ENCODE measurements at places on chromosomes 16 and 17.

DNA sequence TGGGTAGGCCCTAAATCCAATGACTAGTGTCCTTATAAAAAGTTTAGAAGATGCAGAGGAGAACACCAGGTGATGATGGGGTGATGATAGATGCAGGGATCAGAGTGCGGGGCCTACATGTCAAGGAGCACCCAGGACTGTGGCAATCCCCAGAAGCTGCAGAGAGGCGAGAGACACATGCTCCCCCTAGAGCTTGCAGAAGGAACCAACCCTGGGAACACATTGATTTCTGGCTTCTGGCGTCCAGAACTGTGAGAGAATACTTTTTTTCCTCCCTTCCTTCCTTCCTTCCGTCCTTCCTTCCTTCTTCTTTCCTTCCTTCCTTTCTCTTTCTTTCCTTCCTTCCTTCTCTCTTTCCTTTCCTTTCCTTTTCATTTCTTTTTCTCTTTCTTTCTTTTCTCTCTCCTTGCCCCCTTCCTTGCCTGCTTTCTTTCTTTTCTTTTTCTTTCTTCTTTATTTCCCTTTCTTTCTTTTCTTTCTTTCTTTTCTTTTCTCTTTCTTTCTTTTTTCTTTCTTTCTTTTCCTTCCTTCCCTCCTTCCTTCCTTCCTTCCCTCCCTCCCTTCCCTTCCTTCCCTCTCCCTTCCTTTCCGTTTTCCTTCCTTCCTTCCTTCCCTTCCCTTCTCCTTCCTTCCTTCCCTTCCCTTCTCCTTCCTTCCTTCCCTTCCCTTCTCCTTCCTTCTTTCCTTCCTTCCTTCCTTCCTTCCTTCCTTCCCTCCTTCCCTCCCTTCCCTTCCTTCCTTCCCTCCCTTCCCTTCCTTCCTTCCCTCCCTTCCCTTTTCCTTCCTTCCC, 134.3 kb downstream of the HAPSTR1 start:
- no peak for DNase-seq

DNA sequence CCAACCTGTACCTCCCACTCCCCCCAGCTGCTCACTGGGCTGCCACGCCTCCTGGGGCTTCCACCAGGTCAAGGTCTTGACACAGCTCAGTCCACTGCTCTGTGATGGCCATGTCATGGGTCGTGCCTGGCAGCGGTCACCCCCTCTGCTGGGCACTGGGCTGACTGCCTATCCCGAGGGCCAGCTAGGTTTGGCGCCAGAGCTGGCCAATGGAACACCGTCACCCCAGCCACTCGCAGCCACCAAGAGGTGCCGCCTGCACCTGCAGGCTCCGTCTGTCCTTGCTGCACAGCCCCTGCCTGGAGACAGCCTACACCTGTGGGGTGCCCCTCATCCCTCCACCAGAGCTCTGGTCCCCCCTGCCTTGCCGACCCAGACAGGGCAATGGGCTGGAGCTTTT, 4.5 kb upstream of the RAB40C start:
- DNase-seq: no peak

DNA sequence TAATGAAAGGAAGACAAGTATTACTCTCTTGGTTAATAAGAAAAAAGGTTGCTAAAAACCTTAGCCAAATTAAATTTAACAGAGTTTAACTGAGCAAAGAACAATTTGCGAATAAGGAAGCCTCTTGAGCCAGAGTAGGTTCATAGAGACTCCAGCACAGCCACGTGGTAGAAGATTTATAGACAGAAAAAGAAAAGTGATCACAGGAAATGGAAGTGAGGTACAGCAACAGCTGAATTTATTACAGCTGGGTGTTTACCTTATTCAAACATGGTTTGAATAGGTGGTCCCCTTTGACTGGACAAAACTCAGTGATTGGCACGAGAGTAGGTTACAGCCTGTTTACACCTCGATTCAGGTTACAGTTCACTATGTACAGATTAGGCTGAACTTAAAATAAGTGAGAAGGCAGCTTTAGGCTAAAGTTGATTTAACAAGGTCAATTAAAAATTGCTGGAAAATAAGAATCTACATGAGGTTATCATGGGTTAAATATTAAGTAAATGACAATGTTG, 3.3 kb upstream of the CCL15 start:
- DNase-seq: no peak

DNA sequence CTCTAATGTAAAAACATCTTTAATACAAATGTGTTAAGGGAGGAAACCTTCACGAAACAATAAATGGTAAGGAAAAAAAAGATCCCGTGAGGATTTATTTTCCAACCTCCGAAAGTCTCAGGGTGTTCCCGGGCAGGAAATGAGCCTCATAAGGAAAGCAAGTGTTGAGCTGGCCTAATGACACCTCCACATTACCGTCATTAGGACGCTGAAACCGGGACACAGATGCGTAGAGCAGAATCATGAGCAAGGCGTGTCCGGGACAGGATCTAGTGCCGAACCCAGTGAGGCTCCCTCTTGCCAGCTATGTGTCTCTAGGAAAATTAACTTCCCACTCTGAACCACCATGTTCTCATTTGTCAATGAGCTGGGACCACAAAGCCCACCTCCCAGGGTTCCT, 22.7 kb upstream of the CYTH1 start:
- DNase-seq: no peak

GRCh38 chr16:85573045-85573695, 40.0 kb upstream of the GSE1 start:
- DNase-seq: no peak

DNA sequence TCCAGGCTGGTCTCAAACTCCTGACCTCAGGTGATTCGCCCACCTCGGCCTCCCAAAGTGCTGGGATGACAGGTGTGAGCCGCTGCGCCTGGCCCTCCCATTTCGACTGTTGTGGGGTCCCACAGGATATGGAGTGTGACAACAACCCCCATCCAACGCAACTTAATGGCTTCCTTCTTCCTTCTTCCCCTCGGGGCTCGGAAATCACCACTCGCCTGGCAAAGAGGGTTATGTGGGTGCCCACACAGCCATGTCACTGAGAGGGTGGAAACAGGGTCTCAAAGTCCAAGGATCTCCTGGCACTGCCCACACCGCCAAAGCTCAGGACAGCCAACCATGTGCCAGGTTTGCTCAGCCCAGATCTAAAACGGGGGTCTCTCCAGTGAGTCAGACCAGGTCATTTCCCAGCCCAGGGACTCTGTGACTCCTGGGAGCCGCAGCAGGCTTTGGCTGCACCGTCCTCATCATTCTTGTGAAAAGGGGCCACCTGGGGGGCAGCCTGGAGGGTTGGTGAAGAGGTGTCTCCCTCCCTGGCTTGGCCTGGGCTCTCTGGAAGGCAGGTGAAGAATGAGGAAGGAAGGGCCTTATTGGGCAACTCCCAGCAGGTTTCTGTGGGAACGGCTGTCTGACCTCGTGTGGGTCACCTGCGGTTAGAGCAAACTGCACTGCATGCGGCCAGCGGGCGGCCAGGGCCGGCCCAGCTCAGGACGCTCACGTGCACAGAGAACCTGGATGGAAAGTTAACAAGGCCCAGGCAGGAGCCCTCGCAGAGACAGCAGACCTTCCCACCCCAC, 25.3 kb upstream of the LITAF start:
- DNase-seq: peak; percentile 39

- no peak for DNase-seq
Observed at GRCh38 chr16:58020628-58021521, 4.7 kb upstream of the MMP15 start.

- DNase-seq: no peak
Observed at GRCh38 chr17:20926532-20926931, 116.3 kb downstream of the USP22 start.

GRCh38 chr16:23573817-23574216, 16.3 kb downstream of the UBFD1 start:
- no peak for DNase-seq

DNA sequence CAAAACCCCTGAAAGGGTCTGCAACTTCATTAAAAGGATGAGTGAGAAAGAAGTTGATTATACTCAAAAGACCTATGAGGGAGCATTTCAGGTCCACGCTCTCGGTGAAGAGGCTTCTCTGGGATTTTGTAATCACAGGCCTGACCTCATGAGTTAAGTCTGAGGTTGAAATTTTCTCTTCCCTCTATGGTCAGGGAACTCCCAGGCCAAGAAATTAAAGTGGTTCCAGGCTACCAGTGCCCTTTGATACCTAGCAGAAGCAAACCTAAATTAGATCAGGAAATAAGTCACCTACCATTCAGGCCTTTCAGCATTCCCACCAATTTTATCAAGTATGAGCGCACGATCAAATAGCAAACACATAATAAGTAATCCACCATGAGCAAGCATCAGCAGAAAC, 27.9 kb downstream of the MBTD1 start:
- DNase-seq: no peak

GRCh38 chr17:66466106-66466820, 163.8 kb downstream of the PRKCA start:
- no peak for DNase-seq

DNA sequence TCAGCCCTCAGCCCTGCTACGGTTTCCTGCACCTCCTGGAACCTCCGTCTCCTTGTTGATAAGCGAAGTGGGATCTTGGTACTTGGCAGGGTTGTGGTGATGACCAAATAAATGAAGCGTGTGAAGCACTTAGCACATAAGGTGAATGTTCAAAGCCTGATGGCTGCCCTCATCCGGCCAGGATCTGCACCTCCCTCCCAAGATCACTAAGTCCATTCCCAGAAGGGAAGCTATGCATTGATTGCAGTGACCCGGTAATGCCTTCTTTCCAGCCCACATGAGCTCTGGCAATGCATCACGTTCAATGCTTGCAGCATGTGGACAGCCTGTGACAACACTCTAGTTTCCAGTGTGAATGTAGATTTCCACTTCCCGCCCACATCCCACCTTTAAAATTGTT, 24.9 kb upstream of the RHOT1 start:
- no peak for DNase-seq

GRCh38 chr16:88533932-88534637, 36.1 kb upstream of the ZC3H18 start:
- DNase-seq: peak; percentile 39

DNA sequence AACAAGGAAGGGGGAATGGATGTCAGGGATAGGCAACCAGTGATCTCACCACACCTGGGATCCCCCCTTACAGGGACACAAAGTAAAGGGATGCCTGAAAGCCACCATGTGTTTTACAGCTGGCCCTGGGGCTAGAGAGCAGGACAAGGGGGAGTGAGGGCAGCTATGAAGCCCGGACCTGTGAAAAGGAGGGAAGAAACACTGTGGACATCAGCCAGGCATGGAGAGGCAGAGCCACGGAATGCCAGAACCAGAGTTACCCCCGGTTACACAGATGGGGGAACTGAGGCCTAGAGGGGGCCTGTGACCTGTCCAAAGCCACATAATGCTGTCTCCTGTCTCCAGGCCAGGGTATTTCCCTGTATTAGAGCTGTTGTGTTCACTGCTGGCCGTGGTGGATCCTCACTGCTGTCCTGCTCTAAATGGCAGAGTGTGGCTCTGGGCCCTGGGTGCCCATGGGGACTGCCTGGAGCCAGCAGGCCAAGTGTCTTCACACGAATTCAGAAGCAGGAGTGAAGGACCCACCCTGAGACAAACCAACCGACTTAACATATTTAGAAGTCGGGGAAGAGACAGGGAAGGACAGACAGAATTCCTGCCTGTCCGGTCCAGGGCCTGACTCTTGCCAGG, 29.7 kb upstream of the ITGA3 start:
- DNase-seq: no peak

DNA sequence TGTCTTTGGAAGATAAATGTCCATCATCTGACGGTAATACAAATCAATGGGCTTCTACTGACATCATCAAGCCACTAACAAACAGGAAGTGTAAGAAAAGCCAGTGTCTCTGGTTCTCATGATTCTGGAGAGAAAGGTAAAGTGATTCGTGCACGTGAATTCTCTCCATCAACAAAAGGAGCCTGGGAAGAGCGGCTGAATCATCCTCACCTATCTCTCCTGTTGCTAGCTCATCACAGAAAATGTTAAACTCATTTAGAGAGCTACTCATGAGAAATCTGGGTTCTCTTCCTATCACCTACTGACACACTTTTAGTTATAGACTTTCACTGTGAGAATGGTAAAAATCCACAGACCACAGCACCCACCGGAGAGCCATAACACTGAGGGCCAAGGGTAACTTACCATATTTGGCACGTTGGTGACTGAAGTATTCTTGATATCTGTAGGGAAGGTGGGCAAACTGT, 70.3 kb downstream of the CREBBP start:
- DNase-seq: no peak

DNA sequence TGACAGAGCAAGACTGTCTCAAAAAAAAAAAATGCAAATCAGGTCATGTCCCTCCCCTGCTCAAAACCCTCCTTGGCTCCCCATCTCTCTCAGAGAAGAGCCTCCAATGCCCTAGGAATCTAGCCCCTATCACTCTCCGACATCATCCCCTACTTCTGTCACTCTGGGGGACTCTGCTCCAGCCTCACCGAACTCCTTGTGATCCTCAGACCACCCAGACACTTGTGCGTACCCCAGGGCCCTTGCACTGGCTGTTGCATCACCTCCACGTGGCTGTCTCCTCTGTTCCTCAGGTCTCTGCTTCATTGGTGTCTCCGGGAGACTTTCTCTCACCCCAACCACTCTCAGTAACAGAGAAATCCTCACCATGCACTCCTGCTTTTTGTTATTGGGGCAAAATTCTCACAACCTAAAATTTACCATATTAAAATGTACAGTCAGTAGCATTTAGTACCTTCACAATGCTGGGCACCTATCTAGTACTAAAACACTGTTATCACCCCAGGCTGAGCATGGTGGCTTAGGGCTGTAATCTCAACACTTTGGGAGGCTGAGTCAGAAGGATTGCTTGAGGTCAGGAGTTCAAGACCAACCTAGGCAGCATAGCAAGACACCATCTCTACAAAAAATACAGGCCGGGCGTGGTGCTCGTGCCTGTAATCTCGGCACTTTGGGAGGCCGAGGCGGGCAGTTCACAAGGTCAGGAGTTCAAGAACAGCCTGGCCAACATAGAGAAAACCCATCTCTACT, 15.2 kb downstream of the PLA2G10 start:
- DNase-seq: no peak

Data from NCI-H774 (cell line).